Amygdala (tissue), 56 donors: ENCODE measurements at places on chromosomes 2 and 18.

DNA sequence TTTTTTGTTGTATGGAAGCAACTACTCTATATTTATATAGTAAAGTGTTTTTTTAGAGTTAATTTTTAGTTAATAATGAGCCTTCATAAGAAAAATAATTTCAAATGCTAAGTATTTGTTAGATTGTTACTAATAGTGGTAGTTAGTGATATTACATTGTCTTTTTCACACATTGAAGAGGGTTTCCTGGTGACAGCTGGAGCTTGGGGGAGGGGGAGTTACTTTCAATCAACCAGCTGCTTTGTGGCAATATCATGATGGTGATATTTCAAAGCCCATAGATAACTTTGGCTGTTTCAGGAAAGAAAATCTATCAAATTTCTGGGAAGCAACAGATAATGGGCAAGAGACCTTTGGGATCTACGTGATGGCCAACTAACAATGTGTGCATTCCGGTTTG lies 4.1 kb downstream of the RHBDD1 start:
- no peak for DNase-seq

GRCh38 chr2:41914936-41915335 lies 132.9 kb upstream of the PKDCC start:
- no peak for DNase-seq

- no peak for DNase-seq
Observed at GRCh38 chr2:170660409-170660808, 54.7 kb upstream of the SP5 start.

DNA sequence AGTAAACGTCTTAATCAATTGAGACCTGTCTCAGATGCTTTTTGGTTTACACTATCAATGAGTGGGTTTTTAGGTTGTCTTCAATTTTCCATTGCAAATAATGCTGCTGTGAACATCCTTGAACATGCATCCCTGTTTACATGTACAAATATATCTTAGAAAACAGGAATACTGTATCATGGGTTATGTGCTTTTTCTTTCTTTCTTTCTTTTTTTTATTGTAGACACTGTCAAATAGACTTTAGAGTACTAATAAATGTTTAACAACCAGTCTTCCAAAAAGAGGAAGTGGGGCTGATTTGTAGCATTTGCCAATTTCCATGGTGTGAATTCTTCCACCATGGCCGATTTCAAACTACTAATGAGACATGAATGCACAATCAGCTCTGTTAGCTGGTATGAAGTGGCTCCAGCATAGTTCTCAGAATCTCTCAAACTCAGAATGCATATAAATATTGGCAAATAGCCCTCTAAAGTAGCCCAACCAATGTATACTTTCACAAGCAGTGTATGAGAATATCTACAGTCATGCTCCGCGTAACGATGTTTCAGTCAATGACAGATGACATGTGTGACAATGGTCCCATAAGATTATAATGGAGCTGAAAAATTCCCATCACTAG lies 50.3 kb upstream of the B3GNT2 start:
- no peak for DNase-seq

- DNase-seq, result no peak
Observed at GRCh38 chr2:9965119-9965822, 13.8 kb downstream of the GRHL1 start.

DNA sequence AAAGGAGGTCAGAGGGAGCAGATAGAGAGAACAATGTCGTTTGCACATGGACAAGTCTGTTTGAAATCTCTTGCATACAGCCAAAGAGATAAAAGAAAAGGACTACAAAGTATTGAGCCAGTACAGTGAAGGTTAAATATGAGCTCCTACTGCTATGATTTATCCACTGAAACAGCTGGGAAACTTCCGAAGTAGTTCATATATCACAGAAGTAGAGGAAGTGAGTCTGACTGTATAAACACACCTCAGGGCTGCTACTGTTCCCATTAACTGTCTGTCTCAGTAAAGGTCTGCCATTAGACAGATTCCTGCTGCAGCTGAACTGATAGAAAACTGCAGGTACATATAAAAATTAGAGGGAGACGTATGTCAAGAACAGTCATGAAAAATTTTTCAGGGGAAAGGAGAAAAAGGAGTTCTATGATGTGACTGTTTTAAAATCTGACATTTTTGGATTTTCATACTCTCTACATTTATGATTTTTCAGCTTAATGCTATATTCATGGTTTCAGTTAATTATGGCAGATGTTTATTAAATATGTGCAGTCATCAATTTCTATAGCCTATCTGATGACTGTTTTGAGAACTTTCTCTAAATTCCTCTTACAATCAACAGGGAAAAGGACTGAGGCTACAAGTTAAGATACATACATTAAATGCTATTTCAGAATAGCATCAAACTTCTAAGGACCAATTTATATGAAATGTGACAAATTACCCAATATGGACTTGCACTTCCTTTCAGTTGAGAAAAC lies 364.7 kb downstream of the ERBB4 start:
- no peak for DNase-seq

DNA sequence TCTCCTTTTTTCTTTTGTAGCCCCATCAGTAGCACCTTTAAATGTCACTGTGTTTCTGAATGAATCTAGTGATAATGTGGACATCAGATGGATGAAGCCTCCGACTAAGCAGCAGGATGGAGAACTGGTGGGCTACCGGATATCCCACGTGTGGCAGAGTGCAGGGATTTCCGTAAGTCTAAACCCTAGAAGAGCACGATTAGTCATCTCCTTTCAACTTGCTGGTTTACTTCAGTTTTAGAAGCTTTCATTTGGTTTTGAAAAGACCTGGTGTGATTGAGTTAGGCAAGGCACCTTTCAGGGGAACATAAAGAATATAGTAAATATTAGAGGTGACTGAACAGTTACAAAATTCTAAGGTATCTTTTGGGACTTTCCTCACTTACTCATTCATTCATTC lies 72.2 kb upstream of the TMEM87B start:
- DNase-seq, result no peak

DNA sequence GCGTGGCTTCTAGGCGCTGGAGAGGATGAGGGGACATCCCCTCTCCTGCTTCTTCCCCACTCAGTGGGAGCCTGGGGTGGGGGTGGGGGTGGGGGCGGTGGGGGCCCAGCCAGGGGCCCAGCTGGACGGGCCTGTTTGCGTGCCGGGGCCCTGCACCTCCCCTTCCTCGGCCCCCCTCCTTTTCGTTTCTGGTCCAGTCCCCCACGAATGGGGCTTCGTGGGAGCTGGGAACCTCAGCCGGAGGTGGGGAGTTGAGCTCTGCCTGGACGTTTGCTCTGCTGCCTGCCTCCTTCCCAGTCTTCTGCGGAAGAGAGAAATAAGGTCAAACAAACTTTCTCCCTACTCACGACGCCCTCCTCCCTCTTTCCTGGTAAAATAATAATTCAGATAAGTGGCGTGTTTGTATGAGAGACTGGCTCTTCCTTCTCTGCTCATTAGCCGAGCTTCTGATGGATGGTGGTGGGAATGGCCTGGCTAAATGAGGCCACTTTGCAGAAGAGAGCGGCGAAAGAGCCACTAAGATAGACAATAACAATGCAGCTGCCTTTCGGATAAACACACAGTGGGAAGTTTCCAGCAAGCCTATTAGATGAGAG lies 782 bp downstream of the MTA3 start:
- peak; percentile 38 for DNase-seq

GRCh38 chr18:622289-622688 lies 25.5 kb downstream of the CLUL1 start:
- no peak for DNase-seq

GRCh38 chr18:8426401-8426800 lies 182.8 kb upstream of the RAB12 start:
- no peak for DNase-seq

DNA sequence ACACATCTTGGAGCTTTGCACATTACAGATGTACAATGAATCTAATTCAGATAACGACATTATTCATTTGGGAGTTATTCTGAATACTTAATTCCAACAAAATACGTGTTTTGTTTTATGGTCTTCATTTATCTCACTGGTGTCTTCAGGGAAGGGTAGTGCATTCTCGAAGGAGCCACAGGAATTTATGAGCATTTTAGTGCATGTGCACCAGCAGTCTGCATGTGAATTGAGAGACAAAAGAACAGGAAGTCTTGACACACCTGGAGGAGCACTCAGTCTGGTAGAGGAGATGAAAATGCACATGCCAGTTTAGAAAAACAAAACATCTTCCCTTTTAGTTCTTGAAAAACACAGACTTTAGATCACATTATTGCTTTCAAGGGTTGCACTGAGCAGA lies 228.7 kb downstream of the LRATD1 start:
- DNase-seq, result no peak

GRCh38 chr2:227344231-227344630 lies 19.2 kb downstream of the MFF start:
- DNase-seq, result no peak

GRCh38 chr2:195945056-195945455 lies 123.6 kb downstream of the DNAH7 start:
- no peak for DNase-seq

- DNase-seq, result no peak
Observed at GRCh38 chr2:107719141-107719540, 107.6 kb upstream of the RGPD4 start.

GRCh38 chr2:88181511-88181910 lies 11.4 kb downstream of the THNSL2 start:
- DNase-seq, result no peak

GRCh38 chr2:196917802-196918201 lies 8.7 kb downstream of the PGAP1 start:
- no peak for DNase-seq

DNA sequence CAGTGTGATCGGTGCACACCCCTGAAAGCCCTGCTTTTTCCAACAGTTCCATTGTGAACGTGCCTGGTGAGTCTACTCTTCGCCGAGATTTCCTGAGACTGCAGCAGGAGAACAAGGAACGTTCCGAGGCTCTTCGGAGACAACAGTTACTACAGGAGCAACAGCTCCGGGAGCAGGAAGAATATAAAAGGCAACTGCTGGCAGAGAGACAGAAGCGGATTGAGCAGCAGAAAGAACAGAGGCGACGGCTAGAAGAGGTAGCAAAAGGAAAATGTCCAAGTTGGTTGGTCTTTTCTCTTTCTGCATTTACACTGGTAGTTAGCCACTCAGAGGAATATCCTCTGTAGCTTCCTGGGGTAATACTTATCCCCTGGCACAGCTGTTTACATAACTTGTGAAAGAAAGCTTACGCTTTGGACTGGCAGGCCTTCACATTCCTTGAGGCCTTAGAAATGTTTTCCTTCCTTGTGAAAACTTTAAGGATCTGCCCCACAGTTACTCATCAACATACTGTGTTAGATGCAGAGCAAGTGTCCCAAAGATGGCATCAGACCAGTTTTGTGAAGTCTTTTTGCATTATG lies 146.6 kb downstream of the MAP4K4 start:
- DNase-seq, result no peak

DNA sequence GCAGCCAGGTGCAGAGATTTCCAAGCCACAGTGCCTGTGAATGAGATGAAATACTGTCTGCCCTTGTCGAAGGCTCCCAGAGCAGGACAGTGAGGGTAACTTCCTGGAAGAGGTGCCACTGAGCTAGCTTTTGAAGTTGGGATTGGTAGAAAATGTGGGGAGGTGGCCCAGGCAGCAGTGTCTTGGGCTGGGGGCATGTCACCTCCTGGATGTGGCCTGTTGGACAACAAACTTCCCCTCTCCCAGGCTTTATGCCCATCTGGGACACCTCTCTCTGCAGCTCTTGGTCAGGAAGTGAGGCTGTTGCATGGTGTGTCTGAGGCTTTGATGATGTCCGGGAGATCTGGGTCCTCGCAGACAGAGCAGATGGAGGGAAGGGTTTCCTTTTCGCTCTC lies 151.4 kb downstream of the DYSF start:
- DNase-seq, result no peak

DNA sequence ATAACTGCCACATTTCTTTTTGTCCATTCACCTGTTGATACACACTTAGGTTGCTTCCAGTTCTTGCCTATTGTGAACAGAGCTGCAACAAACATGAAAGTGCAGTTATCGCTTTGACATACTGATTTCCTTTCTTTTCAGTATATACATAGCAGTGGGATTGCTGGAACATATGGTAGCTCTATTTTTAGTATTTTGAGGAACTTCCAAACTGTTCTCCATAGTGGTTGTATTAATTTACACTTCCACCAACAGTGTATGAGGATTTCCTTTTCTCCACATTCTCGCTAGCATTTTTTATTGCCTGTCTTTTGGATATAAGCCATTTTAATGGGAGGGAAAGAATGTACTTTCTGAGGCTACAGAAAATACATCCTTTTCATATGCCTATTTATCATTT lies 167.4 kb downstream of the GULP1 start:
- no peak for DNase-seq

DNA sequence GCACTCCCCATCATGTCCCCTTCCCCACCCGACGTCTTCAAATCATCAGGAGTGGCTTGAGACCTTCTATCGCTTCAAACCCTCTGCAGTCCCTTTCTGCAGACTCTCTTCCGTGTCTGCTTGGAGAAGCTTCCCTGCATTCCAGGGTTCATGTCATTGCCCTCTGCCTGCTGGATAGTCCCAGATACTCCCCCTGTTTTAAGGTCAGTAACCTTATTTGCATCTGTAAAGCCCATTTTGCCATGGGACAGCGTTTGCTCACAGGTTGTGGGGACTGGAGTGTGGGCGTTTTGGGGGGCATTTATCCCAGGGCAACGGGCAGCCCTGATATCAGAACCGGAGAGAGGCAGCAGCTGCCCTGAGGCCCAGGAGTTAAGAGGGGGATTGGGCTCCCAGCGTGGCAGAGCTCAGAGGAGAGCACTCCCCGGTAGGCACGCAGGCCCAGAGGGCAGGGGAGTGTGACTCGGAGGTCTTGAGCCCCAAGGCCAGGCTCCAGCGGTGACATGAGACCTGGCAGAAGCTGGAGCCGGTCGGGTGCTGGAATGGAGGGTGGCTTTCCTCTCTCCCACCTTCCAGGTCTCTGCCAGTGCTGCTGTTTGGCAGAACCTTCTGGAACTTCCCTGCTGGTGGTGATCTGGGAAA lies 73.8 kb downstream of the RTP5 start:
- no peak for DNase-seq

DNA sequence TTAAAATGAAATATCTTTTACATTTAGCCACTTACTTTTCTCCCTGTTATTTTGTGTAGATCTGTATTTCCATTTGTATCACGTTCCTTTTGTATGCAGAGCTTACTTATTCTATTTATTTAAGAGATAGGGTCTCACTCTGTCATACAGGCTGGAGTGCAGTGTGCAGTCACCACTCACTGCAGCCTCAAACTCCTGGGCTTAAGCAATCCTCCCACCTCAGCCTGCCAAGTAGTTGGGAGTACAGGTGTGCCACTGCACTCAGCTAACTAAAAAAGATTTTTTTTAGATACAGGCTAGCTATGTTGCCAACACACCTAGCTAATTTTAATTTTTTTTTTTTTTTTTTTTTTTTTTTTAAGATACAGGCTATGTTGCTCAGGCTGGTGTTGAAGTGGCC lies 10.9 kb downstream of the PTPN18 start:
- DNase-seq, result no peak

GRCh38 chr2:76613330-76613729 lies 902.6 kb upstream of the GCFC2 start:
- DNase-seq, result no peak

DNA sequence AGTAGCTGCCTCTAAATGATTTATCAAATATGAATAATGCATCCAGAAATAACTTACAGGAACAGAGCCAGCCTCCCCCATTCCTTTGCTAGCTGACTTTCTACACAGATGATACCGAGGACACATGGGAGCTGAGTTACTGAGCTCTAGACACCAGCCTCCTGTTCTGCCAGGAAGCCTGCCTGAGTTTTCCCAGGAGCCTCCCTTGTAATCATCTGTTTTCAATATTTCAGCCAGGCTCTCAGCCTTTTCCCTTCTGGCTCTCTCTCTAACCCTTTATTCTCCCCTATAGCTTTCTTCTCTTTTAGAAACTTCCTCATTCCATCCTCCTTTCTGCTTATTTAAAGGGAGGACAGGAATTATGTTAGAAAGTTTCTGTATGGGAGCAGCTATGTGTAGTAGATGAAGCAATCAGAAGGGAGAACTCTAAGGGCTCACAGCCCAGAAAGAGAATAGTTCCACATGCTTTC lies 911.6 kb downstream of the TDRD15 start:
- no peak for DNase-seq
